Stimulated activated effector memory CD8-positive, alpha-beta T cell treated with anti-CD3 and anti-CD28 coated beads, Interleukin-12 subunit alpha, Interleukin-12 subunit beta, amount 100 ng/mL, for 72 hours (primary cell): ENCODE measurements at places on chromosomes 3 and 15.

DNA sequence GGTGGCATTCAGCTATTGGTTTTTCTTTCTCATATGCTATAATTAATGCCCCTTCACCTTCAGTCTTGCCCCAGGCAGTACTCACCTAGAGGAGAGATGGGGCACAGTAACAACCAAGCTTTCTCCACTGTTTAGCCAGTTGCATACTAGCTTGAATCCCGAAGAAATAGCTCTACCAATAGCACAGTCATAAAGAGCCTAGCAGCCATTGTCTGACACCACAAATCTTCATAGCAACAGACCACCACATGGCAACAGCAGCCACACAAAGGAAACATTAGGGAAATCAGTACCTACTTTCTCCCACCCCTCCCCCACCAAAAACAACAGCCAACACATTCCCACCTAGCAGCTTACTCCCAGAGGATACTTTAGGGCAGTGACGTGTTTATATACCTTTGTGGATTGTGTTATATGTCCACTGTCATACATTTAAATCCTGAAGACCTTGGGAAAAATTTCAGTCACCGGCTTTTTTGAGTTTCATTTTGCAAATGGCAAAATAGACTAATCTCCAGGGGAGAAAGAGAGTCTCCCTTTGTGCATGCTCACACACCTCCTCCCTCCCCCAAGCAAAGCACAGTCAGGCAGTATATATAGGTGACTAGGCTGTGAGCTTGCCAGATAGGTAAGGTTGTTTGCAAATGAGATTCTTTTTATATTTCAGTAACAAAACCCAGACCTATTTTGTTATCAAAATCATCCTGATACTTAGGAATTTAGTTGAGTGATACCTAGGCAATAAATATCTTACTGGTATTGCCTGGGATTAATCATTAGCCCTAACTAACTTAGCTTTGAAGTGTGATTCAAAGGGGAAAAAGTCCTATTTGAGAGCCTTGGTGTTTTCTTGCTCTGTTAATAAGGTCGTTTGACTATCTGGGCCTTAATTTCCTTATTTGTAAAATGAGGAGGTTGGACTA, 140.6 kb downstream of the RBPMS2 start:
- peak; percentile 14 for DNase-seq

DNA sequence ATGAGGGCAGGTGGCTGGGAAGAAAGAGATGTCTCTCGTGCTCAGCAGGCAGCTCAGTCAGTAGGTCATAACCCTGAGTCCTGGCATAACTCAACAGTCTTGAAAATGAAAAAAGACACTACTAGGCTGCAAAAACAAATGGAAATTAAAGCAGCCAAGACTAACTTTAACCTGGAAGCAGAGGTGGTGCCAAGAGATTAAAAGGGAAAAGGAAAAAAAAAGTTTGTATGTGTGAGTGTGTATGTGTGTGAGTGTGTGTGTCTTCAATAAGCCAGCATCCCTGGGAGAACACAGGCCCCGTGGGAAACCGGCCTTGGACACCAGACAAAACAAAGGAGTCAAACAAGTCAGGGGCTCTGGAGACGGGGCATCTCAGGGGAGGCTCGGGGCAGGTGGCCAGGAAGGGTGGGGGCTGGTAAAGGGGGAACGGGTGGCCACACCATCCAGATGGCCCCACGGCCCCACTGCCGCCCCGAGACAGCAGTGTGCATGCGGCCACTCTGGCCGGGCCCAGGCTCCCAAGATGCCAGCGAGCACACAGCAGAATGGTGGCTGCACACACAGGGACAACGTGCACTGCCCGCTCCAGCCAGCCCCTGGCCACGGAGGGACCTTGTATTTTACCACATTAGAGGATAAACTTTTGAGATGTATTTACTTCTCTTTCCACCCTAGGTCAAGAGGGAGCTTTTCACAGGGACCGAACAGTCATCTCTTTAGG, 23.8 kb downstream of the CYFIP1 start:
- DNase-seq, result no peak

- no peak for DNase-seq
Observed at GRCh38 chr15:89330881-89331595, 3.6 kb downstream of the POLG start.

DNA sequence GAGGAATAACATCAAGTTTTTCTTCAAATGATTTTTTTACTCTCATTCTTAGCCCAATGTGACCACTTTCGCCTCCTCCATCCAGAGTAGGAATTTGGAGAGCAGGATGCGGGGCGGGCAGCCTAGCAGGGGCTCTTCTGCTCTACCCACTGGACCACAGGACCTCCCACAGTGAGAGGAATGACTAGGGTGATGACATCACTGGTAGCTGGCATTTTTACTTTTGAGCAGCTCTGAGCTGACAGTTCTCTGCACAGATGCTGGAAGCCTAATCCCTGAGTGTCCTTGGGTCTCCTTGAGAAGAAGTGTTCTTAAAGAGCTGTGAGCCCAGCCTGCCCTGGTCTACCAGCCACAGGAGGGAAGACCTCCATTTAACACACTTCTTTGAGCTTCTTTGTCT, 1.4 kb upstream of the HCN4 start:
- DNase-seq, result no peak

DNA sequence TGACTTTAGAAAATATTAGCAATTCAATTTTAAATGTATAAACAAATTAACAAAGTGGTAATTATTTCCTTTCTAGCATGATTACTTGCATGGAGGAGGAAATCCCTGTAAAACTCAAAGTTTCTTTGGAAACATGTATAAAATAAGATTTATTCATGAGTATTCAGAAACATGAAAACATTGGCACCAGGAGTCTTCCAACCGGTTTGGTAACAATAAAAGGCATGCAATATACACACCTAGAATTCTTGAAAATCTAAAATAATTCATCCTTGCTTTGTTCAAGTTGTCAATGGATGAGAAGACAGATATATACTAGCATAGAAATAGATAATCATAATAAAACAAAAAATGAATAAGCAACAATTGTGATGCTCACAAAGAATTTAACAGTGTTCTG, 76.4 kb downstream of the ZPLD1 start:
- DNase-seq, result no peak

- no peak for DNase-seq
Observed at GRCh38 chr15:52204657-52205056, 13.5 kb upstream of the GNB5 start.

- DNase-seq, result no peak
Observed at GRCh38 chr3:16051691-16052090, 122.8 kb upstream of the GALNT15 start.

DNA sequence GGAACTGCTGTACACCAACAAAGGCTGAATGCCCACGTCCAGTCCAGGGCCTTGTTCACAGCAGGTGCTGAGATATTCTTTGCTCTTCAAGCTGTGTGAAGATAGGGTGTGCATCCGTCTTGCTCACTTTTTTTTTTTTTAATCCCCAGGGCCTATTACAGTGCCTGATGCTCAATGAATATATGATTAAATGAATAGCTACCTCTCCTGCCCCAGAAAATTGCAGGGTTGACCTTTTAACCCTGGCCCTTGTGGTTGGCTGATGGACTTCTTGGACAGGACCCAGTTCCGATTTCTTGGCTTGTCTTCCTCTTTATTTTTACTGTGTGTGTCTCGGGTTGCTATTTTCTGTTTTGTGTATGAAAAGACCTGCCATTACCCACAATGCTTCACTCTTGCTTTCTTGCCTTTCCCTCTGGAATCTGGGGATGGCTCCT, 2.9 kb upstream of the FYTTD1 start:
- no peak for DNase-seq

DNA sequence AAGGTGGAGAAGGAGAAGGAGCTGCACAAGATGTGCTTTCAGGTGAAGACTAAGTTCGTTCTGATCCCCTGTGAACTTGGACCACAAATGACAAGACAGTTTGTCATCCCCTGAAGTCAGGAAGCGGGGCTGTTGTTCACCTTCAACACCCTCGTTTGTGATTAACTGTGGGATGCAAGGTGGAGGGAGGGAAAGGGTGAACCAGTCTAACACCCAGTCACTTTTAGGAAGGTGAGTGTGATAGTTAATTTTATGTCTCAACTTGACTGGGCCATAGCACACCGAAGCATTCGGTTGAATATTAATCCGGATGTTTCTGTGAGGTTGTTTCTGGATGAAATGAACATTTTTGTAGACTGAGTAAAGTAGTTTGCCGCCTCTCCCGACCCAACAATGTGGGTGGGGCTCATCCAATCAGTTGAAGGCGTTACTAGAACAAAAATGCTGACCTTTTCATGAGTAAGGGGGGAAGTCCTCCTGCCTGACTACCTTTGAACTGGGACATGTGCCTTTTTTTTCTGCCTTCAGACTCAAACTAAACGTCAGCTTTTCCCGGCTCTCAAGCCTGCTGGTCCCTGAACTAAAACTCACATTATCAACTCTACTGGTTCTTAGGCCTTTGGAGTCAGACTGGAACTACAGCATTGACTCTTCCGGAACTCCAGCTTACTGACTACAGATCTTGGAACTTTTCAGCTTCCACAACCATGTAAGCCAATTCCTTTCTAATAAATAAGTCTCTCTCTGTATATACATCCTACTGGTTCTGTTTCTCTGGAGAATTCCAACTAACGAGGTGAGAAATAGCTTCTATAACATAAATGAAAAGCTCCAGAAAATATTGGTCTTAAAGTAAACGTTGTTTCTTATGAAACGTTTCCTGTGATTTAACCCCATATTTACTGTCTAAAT, 264.0 kb upstream of the SLITRK3 start:
- DNase-seq, result no peak

- peak; percentile 67 for DNase-seq
Observed at GRCh38 chr15:31435261-31435911, 108.8 kb downstream of the KLF13 start.

DNA sequence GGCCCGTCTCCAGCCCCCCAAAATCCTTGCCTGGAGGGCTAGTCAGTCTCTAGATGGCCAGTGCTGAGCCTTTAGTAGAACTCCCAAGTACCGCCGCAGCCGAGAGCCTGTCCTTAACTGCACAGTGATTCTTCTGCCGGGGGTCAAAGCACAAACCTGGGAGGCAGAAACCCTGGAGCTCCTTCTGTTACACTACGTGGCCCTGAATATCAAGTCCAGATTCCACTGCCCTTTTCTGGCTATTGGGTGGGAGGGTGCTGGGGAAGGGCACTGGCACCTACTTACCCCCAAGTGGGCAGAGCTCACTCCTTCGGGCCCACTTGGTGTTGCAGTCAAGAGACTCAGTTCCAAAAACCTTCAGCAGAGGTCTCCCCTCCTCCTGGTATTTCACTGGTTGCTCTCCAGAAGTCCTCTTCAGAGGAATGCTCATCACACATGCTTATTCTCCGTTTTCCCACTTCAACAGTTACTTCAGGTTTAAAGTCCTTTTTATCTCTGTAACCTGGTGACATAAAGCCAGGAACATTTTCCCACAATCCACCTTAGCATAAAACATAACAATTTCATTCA, 10.8 kb downstream of the PDHB start:
- no peak for DNase-seq

DNA sequence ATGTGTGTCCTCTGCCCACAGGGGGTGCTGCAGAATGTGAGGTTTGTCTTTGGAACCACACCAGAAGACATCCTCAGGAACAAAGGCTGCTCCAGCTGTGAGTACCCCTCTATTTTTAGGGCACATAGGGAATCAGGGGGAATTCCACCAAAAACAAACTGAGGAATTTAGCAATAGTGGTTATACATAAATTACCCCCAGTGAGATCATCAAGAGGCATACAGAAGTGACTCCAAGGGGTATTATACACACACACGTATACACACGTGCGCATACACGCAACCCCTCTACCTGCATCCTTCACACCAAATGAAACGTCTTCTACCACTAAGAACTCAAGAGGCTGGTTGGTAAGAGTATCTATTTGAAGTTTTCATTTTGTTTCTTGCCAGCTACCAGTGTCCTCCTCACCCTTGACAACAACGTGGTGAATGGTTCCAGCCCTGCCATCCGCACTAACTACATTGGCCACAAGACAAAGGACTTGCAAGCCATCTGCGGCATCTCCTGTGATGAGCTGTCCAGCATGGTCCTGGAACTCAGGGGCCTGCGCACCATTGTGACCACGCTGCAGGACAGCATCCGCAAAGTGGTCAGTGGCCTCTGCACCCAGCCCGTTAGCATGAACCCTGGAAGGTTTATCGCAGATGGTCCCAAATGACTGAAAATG, 2.9 kb downstream of the THBS1 start:
- no peak for DNase-seq

- no peak for DNase-seq
Observed at GRCh38 chr3:111971533-111972130, 7.2 kb upstream of the ABHD10 start.

DNA sequence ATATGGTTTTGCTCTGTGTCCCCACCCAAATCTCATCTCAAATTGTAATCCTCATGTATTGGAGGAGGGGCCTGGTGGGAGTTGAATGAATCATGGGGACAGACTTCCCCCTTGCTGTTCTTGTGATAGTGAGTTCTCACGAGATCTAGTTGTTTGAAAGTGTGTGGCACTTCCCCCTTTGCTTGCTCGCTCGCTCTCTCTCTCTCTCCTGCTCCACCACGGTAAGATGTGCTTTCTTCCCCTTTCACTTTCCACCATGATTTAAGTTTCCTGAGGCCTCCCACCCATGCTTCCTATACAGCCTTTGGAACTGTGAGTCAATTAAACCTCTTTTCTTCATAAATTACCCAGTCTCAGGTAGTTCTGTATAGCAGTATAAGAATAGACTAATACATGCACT, 60.7 kb downstream of the GSK3B start:
- DNase-seq, result no peak

DNA sequence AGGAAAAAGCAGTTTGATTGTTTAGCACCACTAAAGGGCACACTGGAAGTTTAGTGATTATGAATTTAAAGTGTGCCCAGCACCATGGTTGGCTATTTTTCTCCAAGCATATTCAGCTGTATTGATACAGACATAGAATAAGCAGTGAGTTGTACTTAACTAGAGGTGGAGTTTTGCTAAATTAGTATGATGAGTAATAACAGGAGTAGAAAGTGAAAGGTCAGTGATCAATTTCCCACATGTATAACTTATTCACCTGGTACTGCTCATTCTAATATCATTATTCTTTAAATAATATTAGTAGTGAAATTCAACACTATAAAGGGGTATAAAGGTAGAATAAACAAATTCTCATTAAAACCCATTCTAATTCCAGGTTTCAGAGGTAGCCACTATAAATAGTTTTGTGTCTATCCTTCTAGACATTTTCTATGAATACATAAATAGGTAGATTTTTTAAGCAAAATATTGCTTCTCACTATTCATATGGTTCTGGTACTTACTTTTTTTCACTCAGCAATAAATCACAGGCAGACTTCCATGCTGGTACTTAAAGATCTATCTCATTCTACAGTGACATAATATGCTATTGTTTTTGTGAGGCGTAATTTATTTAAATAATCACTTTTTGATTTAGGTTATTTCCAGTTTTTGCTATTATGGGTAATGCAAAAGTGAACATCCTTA, 732.9 kb downstream of the VGLL3 start:
- no peak for DNase-seq
